Mammary epithelial cell (primary cell): ENCODE measurements at places on chromosomes 2 and 18. TPM values are rescaled to one million over a fixed set of nuclear protein-coding genes. Genes with fewer than 3 reads are reported as not detected.
A peak's percentile ranks its signal among the peaks of the same experiment; 100 is the strongest.

DNA sequence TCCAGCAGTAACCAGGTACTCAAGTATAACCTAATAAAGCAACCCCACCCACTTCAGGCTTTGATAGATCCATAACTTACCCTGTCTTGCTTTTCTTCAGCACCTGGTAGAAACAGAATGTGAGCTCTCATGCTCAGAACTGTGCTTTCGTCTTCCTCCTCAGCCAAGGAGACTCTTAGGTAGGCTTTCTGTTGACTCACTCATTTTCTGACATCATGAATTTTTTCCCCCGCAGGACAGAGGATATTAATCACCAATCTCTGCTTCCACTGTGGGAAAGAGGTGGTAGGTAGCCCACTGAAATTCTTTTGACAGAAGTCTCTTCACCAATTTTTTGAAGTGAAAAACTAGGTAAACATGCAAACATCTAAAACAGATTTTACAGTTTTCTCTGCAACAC, 241.2 kb upstream of the KCNJ3 start:
- no peak for DNase-seq

GRCh38 chr2:8028436-8028835, 653.4 kb upstream of the ID2 start:
- no peak for DNase-seq

DNA sequence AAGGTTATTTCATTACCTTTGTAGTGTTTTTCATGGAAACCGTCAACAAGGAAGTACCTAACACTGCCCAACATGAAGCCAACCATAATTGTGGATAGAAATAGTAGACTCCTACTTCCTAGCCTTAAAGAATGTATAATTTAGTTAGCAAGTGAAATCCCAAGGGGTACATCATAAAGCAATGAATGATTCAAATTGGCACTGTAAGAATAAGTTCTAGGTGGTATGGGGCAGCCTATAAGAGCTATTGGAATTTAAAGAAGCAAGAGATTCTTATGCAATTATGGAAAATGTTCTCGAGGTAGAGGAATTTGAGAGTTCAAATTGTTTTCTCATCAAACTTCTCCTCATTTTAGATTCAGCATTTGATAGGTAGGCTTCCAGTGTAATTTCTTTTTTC, 157.9 kb downstream of the FMNL2 start:
- DNase-seq = no peak

GRCh38 chr18:40866013-40866645, 1088.9 kb upstream of the PIK3C3 start:
- peak; percentile 60 for DNase-seq

- DNase-seq = no peak
Observed at GRCh38 chr2:71556692-71557250, 103.4 kb downstream of the DYSF start.

DNA sequence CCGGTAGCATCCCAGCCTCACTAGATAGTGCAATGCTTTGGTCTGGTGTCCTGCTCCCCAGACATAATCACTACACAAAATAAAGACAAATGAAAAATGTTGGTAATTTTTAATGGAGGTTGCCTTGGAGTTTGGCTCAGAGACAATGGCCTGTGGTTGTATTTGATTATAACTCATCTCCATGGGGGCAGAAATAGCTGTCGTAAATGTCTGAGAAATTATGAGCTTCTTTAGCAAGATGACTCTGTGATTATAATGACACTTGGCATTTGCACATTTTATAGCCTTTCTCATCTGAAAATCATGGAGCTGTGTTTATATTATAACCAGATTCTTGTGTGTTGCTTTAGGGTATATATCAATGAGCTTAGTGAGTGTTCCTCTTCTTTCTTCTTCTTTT, 1779.7 kb upstream of the CELF4 start:
- no peak for DNase-seq

DNA sequence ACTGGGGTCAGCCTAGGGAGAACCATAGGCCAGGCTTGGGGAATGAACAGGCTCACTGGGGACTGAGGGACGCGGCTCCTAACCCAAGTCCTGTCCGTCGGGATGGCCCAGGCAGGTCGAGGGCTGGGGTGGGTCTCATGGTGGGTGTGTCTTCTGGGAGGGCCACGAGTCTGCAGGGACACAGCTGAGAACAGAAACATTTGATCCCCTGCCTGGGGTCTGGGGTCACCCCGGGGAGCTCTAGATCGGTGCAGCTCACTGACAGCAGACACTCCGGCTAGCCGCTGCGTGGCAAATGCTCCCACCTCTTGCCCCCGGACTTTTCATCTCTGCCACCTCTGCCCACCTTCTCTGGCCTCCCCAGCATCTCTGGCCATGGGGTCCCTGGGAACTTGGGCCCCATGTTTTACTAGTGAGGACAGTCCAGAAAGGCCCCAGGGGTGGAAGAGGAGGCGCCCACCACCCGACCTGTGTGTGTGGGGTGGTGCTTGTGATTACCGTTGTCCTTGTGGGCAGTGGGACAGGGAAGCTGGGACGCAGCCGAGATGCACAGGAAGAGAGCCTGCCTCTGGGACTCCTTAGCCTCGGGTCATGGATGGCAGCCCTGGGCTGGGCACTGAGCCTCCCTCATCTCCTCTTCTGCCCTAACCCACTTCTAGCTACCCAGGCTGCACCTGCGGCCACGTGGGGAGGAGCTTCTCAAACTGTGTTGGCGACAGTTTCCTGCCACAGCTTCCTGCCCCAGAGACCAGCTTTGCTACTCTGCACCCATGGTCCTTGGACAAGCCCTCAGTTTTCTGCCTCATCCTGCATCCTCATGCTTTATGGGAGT, 4.9 kb downstream of the ZAP70 start:
- DNase-seq = no peak

DNA sequence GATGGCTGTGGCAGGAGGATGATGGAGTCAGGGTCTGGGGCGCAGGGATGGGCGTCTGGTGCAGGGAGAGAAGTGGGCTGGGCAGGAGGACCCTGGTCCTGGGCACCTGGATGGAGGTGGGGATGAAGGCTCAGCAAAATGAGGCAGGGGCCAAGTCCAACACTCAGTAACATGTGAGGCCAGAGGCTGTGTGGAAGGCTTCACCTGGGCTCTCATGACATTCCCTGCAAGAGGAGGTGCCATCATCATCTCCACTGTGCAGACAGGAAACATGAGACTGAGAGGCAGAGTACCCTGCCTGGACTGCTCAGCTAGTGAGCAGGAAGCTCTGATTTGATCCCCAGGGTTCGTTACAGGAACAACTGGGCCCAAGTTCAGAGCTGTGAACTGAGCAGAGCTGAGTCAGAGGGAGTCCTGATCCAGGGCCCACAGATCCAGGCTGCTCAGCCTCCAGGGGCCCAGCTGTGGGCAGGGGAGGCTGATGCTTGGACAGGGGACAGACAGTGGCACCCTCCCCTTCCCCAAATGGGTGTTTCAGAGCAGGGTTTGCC, 36.9 kb downstream of the HJURP start:
- DNase-seq = no peak

- no peak for DNase-seq
Observed at GRCh38 chr18:1458547-1458946, 553.9 kb downstream of the ADCYAP1 start.

GRCh38 chr2:144489315-144489916, 30.5 kb downstream of the ZEB2 start:
- DNase-seq = no peak

GRCh38 chr2:62450716-62451191, 55.2 kb downstream of the TMEM17 start:
- no peak for DNase-seq

DNA sequence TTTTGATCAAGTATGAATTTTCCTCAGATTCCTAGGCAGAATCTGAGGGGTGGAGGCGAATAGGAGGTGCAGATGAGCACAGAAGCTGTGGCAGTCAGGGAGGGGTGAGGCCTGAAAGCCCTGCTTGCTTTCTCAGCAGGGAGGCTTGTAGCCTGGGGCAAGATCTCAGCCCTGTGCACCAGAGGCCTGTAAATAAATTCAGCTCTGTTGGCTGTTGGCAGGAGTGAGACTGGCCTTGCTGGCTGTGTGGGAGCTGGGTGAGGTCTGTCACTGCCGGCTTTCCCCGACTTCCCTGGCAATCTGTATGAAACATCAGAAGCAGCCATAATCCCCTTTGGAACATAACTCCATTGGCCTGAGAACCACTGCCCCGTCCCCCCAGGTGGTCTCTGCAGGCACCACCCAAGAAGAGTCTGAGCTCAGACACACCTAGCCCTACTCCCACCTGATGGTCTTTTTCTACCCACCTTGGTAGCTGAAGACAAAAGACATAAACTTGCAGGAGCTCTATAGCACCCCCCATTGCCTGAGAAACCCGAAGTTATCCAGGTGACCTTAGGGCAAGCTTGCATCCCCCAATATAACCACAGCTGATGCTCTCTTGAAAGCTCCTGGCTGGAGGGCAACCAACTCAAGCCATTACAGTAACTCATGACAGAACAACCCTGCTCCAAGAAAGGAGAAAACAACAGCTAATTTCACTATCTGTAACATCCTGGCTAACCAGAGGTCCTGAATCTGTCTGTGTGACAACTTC, 32.3 kb downstream of the EVA1A start:
- DNase-seq = peak; percentile 70

DNA sequence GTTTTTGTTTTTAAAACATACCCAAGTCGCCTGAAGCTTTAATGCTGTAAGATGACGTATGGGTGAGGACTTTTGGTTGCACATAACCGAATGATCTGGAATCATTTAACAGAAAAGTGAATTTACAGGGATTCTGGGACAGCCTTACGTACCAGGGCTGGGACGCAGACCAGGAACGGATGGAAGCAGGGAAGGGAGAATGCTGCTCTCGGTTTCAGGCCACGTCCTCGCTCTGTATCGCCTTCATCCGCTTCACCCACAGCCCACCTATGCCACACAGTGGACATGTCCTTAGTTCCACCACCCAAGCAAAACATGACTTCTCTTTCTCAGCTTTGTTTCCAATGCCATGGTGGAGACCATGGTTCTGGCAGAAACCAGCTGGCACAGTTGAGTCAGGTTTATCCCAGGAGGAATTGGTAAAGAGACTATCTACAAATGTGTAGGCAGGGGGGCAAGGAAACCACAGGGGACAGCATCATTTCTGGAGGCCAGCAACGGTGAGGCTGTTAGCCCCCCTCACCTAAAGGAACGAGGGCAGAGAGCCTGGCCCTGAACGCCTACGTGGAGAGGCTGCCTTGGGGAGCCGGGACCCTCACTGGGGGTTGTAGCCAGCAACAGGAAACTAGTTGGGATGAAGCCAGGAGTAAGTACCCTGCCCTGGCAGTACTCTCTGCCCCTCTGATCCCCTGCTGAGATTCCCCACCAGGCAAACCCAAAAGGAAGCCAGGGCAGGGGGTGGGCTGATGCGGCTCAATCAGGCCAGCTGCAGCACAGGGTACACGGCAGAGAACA, 132.5 kb downstream of the NDUFA10 start:
- DNase-seq = no peak

DNA sequence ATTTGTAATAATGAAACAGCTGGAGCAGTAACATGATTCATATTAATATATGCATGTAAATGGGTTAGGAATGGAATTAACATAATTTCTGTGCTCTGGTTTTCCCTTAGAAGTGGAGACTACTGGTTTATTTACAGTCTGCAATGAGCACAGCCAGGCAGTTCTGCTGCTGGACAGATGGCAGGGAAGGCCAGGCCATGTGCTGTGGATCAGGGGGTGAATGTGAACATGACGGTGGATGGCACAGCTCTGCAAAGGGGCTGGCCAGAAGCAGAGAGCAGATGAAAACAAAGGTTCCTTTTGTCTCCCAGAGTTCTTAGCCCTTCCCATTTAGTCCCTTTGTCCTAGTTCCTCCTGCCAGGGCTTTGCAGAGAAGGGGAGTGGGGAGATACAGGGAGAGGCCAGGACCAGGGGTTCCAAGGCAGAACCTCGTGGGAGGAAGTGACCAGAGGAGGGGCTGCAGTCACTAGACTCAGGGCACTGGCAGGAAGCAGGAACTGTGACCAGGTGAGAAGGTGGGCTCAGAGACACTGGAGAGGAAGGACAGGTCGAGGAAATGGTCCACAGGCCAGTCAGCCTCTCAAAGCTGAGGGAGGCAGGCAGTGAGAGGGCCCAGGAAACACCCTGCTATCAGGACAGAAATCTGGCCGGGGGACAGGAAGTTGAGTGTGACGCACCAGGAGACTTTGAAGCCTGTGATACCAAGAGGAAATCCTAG, 112.9 kb upstream of the ATP8B1 start:
- DNase-seq = no peak

DNA sequence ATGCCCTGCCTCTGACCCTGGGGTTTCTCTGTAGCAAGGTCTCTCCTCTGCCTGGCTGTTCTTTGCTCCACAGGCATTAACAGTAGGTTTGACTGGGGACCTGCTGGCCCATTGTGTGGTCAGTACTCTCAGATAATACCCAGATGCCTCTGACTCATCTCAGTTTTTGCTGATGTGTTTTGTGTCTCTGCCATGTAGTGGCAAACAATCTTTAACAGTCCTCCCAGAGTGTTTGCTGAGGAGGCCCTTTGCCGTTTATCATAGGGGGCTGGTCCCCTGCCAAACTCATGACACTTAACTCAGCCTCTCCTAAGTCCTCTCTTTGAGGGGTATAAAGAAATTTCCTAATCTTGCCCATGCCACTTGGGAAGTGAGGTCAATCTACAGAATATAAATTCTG, 793.7 kb upstream of the FANCL start:
- no peak for DNase-seq

GRCh38 chr2:71546777-71547281, 93.5 kb downstream of the DYSF start:
- no peak for DNase-seq

DNA sequence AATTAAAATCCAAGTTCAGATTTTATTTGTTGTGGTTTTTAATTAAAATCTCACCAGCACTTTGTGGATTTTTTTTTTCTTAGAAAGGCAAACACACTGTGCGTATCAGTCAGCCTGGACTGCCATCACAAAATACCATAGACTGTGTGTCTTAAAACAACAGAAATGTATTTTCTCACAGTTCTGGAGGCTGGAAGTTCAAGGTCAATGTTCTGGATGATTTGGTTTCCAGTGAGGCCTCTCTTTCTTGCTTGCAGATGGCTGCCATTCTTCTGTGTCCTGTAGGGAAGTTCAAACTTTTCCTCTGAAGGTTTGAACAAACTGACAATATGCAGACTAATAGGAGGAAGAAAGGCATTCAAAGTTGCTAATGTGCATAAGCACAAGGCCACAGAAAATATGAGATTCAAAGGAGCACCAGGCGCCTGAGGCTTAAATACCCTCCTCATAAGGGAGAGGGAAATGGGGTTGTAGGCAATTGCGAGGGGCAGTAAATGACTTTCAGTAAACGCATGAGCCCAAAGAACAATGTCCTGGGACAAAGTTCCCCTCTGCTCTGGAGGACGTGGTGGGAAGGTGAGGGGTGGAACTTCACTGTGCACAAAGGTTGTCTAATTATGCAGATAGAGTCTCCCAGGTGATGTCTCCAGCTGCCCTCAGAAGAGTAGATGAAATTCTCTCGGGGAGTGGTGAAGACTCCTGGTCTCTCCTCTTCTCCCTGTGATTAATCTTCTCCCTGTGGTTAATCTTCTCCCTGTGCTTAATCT, 26.5 kb upstream of the KCNF1 start:
- DNase-seq = no peak

GRCh38 chr2:168378960-168379669, 77.0 kb upstream of the CERS6 start:
- no peak for DNase-seq

- no peak for DNase-seq
Observed at GRCh38 chr2:18301421-18302139, 258.9 kb downstream of the RDH14 start.

Gene UXS1
- total RNA-seq = 41.2 and 43.8 TPM in 2 replicates

Gene SLC19A3
- 0.83 TPM for total RNA-seq

Gene SULT1C3
- total RNA-seq = not detected in 2 replicates

Gene DHRS9
- total RNA-seq = not detected

Gene RNF152
- 51.3 TPM for total RNA-seq

Gene RUFY4
- total RNA-seq = not detected

Gene C1GALT1C1L
- total RNA-seq = 0.67 TPM

Gene ICOS
- total RNA-seq = not detected in 2 replicates

Gene PRKAG3
- not detected in 2 replicates for total RNA-seq

Gene HDLBP
- total RNA-seq = 628 and 655 TPM in 2 replicates

Gene DNMT3A
- 9.6 and 11.3 TPM in 2 replicates for total RNA-seq

Gene ASB18
- total RNA-seq = not detected in 2 replicates

Gene MPPE1
- total RNA-seq = 22.8 and 33.6 TPM in 2 replicates
